ENCODE measurements at places on chromosomes 4 and X. TPM values are rescaled to one million over a fixed set of nuclear protein-coding genes. Genes with fewer than 3 reads are reported as not detected.

The BEX3 gene
- total RNA-seq: 272 TPM

DNA sequence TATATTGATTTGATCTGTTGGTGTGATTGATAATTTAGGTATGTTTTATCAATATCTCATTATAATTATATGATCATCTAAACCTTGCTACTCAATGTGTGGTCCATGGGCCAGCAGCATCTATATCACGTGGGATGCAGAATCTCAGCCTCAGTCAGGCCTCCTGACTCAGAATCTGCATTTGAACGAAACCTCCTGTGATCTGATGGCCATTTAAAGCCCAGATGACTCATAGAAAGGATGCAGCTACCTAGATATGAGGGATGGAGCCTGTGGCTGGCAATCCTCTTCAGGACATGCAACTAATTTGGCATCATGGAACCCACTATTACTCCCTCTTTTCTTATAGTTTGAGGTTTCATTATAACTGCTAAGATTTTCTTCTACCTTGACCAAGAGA is 11.3 kb upstream of the CHRNA9 start:
- no peak for DNase-seq

DNA sequence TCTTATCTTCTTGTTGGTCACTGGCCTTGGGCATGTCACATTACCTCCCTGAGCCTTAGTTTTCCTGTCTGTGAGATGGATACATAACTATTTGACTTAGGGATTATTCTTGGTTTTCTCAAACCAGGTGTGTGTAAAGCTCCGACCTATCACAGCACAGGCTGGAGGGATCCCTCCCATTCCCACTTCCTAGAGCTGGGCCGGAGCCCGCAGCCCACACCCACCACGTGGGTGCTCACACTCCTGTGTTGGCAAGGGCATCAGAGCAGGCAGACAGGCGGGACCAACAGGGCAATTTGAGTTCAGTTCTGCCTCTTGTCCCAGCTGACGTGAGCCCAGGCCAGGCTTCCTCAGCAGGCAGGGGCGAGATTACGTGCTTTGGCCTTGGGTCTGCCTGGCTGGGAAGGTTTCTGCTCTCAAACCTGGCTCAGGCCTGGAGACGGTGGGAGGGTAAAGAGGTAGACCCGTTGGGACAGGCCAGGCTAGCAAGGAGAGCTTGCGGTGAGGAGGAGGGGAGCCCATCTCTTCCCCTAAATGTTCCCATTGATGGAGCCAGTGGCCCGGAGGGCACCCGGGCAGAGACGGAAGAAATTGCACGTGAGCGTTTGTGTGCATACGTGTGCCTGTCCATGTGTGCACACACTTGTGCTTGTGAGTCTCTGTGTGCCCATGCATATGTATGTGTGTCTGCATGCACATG is 734 bp upstream of the SH3TC1 start:
- no peak for DNase-seq

- DNase-seq: no peak
Observed at GRCh38 chrX:3445806-3446490, 99.5 kb upstream of the MXRA5 start.

DNA sequence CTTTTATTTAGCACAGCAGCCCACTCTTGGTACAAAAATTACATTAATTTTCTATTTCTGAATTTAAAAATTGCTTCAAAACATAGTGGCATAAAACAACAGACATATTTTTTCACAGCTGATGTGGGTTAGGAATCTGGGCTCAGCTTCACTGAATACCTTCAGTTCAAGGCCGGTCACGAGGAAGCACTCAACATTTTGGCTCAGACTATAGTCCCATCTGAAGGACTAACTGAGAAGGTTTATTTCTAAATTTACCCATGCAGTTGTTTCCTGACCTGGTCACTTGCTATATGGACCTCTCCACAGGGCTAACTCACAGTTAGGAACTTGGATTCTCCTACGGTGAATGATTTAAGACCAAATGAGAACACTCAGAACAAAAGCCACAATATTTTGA is 1230.2 kb upstream of the ADGRL3 start:
- DNase-seq: no peak

The TEC gene
- 0.43 TPM for total RNA-seq

DNA sequence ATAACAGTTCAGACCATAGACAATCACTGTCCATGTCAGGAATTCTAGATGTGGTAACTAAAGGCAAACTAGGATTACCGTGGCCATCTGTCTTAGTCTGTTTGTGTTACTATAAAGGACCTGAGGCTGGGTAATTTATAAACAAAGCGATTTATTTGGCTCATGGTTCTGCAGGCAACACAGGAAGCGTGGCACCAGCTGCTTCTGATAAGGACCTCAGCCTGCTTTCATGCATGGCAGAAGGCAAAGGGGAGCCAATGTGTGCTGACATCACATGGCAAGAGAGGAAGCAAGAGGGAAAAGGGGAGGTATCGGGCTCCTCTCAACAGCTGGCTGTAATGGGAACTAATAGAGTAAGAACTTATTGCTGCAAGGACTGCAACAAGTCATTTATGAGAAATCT is 376.7 kb downstream of the GPM6A start:
- no peak for DNase-seq

The BEND2 gene
- total RNA-seq: not detected

DNA sequence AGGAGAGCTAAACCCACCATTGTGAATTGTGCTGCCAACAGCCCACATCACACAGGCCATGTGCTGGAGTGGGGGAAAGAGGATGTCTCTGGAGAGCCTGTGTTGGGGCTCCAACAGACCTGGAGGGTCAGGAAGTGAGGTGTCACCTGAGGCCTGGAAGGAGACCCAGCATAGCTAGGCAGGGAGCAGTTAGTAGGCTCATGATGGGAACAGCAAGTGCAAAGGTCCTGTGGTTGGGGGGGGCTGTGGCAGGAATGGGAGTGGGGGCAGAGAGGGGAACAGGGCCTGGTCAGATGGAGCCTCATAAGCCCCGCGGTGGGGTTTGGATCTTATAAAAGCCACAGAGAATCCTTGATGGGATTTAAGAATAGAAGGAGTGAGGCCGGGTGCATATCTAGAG is 35.9 kb upstream of the GPR78 start:
- DNase-seq: no peak

The RRH gene
- 0.32 TPM for total RNA-seq

The MAGEC1 gene
- not detected for total RNA-seq

The RBM47 gene
- 8.9 TPM for total RNA-seq

- DNase-seq: no peak
Observed at GRCh38 chrX:11533199-11533651, 132.5 kb downstream of the ARHGAP6 start.

DNA sequence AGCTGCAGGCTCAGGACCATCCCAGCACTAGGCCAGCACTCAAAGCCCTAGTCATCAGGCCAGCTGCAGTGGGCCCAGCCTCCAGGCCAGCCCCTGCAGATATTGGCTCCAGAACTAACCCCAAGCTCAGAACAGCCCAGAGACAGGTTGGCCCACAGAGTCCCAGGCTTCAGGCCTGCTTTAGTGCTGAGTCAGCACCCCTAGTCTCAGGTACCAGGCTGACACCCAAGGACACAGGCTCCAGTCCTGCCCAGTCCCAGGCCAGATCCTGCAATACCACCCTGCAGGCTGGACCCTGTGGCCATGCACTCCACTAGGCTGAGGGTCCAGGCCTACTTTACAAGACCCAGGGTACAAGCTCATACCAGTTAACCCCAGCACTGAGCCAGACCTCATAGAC is 234.4 kb upstream of the GPRIN3 start:
- no peak for DNase-seq

The CLIC2 gene
- 19.2 TPM for total RNA-seq

The NFKB1 gene
- 36.6 TPM for total RNA-seq

- DNase-seq: no peak
Observed at GRCh38 chr4:145770124-145770523, 90.2 kb downstream of the C4orf51 start.

DNA sequence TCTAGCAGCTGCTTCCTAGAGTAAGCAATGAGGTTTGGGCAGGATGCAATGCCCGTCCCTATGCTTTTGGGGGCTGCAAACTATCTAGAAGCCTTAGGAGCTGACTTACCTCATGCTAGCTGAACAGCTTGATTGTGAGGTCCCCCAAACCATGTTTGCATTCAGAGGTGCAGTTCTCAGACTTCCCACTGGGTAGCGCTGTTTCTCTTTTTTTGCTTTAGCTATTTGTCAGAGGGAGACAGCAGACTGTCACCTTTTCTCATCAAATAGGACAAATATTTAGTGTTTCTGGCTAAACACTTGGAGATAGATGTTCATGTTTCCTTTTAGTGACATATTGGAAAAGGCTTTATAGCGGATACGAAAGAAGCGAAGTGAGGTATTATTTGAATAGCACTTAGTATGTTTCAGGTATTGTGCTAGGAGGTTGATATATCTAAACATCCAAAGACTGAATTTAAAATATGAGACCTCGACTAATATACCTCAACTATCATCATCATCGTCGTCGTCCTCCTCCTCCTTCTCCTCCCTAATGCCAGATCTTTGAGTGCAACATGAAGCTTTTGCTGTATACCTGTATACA is 18.7 kb upstream of the TMEM192 start:
- peak; percentile 59 for DNase-seq

GRCh38 chr4:182861346-182861745 is 55.8 kb downstream of the DCTD start:
- no peak for DNase-seq

GRCh38 chr4:99578714-99579113 is 4.1 kb downstream of the MTTP start:
- no peak for DNase-seq

DNA sequence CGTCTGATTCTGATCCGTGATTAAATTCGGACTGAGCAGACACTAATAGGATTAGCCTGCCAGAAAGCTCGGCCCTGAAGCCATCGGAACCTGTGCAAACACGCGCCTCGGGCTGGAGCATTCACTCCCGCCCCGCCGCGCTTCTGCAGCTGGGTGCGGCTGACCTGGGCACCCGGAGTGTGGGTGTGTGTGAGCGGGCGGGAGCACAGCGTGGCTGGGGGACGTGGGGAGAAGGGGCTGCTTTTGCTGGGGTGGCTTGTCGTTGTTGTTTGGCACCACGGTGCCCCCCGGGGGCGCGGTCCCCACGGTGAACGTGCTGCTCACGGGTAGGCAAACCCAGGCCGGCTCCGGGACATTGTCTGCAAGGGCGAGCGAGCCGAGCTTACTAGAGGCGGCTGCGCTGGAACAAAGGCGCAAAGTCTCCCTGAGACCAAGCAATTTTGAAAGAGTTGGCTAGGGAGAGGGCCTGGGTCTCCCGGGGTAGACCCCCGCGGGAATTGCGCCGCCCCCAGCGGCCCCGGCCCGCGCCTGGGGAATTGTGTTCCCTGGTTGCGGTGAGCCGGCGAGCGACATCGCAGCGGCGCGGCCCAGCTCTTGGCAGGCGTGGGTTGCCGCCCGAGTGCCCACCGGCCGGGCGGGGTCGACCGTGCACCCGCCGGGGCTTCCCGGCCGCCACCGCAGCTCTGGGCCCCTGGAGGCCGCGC is 1.4 kb downstream of the MAMLD1 start:
- DNase-seq: peak; percentile 59

DNA sequence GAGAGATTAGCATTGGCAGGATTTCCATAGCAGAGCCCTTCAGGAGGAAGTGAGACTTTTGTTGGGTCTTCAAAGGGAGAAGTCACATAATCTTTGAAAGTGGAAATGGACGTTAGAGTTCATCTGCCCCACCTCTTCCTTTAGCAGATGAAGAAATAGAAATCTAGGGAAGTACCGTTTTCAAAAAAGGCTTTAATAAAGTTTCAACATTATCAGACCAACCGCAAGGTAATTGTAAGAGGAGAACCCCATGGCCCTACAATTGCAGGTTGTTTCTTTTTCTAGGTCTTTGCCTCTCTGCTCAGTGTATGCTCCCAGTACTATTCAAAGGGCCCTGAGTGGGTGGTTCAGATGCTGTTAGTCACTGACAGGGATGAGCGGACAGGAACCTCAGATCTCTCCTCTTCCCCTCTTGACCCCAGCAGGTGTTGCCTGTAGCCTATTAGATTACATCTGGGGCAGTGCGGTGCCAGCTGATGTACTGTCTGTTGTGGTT is 48.6 kb upstream of the AP1S2 start:
- no peak for DNase-seq

The KLKB1 gene
- 0.86 TPM for total RNA-seq

The KLHL13 gene
- 13.2 TPM for total RNA-seq

DNA sequence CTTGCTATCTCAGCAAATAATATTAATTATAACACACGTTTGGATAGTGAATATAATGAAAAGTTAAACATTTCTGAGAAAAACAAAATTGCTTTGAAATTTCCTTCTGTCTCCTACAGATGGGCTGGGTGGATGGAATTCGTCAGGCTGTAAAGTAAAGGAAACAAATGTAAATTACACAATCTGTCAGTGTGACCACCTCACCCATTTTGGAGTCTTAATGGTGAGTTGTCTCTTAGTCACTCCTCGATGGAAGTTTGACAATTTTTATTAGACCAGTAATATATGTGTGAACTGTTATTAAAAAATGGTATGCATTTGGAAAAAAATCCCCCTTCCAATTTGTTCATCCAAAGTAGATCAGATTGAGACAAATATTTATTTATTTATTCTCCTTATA is 92.5 kb upstream of the BRS3 start:
- no peak for DNase-seq

- DNase-seq: no peak
Observed at GRCh38 chrX:129736491-129736890, 2.3 kb upstream of the XPNPEP2 start.

DNA sequence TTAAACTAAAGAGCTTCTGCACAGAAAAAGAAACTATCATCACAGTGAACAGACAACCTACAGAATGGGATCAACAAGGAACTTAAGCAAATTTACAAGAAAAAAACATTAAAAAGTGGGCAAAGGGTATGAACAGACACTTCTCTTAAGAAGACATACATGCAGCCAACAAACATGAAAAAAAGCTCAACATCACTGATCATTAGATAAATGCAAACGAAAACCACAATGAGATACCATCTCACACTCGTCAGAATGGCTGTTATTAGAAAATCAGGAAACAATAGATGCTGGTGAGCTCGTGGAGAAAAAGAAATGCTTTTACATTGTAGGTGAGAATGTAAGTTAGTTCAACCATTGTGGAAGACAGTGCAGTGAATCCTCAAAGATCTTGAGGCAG is 27.8 kb downstream of the PAPSS1 start:
- no peak for DNase-seq

The TXK gene
- total RNA-seq: 0.13 TPM

- DNase-seq: no peak
Observed at GRCh38 chrX:150370589-150371312, 7.6 kb downstream of the MAMLD1 start.

The MGARP gene
- total RNA-seq: 11.4 TPM

The TEX11 gene
- not detected for total RNA-seq

The PIN4 gene
- total RNA-seq: 8.0 TPM

The HHIP gene
- 1.1 TPM for total RNA-seq

GRCh38 chr4:87823724-87824123 is 9.0 kb upstream of the MEPE start:
- no peak for DNase-seq

DNA sequence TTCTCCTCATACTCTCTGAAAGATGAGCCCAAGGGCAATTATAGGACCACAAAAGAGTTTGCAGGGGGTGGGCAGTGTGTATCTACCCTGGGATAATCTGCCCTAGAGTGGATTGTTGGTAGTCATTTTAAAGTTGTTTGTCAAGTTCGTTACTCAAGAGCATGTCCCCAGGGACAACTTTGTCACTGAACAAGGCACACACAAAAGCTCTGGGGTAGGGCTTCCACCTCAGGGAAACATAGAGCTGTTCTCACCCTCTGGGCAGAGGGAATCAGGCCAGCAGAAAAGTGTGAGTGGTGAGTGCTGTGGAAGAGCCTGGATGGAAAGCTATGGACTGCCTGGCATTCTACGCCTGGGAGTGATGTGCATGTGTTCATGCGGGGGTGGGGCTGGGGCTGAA is 23.3 kb upstream of the LEF1 start:
- DNase-seq: no peak
